ENCODE measurements at places on chromosomes 7 and 10.

DNA sequence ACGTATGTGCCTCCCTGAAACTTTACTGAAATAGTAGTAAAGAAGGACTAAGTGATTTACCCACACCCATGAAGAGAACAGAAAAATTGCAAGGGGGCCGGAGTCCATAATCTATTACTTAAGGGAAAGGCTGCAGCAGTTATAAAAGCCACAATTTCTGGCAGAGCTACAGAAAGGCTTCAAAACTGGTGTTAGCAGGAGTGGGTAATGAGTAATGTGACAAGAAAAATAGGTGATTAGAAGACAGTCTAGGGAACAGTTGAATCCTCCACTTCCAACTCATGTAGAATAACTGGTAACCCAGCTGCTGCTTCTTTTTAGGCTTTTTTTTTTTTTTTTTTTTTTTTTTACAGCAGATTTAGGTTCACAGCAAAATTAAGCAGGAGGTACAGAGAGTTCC, 413.3 kb downstream of the SFMBT2 start:
- DNase-seq: no peak

- DNase-seq: no peak
Measured at GRCh38 chr7:141648276-141649114, 53.5 kb downstream of the DENND11 start.

- peak; percentile 16 for DNase-seq
Measured at GRCh38 chr10:1180836-1181235, 124.7 kb downstream of the WDR37 start.

- DNase-seq: no peak
Measured at GRCh38 chr10:5581670-5582566, 57.2 kb downstream of the CALML3 start.

- DNase-seq: no peak
Measured at GRCh38 chr7:37100735-37101331, 347.8 kb downstream of the ELMO1 start.

DNA sequence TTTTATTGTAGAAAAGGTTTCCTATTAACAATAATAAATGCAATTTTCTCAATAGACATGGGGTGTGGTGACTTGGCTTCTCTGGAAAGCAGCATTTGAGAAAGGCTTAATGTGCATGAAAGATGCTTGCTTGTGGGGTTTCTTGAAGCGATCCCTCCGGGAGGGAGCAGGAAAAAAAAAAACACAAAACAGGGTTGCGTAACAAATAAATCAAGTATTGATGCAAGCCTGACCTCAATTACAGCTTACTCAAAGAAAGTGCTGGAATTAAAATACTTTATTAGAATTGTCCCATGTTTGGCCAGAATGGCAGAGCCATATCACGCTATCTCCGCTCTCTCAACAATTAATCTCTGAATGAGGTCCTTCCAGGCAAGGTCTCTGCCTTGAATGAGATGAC, 1612.5 kb downstream of the REEP3 start:
- no peak for DNase-seq

DNA sequence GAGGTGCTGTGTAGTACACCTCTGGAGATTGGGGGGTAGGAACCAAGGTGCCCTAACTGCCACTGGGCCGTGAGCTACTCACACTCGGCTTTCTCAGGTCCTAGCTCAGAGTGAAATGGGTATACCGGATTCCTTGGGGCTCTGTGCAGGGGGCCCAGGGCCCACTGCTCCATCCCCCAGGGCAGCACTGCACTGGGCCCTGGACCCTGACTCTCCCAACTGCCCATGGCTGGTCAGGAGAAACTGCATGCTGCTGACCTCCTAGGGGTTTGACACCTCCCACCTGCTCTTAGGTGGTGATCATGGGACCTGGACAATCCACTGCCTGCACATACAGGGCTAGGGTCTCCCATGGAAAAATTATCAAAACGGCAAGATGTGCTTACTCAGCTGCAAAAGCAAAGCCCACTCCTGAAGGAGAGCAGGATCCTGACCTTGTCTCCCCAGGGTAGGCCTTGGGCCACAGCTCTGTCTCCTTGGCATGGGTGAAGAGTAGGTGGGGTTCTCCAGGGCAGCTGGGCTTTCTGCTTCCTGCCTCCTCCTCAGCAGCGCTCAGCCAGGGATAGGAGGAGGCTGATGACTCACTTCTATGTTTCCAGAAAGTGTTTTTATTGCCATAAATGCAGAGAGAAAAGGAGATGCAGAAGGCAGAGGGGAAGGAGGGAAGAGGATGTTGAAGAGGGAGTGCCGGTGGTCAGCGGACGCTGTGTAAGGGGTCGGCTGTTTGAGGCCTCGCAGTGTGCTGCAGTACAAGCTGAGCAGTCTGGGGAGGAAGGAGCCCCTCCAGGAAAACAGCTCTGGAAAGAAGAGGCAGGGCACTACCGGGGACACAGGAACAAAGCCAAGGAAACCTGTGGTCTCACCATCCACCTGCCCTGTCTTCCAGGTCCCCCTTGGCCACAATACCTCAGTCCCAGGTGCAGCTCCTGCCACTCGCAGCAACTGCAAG, 107.8 kb downstream of the ARHGAP22 start:
- DNase-seq: no peak

GRCh38 chr10:20890009-20890408, 7.1 kb downstream of the NEBL start:
- DNase-seq: no peak

- DNase-seq: no peak
Measured at GRCh38 chr7:25408012-25408687, 179.9 kb upstream of the NPVF start.

DNA sequence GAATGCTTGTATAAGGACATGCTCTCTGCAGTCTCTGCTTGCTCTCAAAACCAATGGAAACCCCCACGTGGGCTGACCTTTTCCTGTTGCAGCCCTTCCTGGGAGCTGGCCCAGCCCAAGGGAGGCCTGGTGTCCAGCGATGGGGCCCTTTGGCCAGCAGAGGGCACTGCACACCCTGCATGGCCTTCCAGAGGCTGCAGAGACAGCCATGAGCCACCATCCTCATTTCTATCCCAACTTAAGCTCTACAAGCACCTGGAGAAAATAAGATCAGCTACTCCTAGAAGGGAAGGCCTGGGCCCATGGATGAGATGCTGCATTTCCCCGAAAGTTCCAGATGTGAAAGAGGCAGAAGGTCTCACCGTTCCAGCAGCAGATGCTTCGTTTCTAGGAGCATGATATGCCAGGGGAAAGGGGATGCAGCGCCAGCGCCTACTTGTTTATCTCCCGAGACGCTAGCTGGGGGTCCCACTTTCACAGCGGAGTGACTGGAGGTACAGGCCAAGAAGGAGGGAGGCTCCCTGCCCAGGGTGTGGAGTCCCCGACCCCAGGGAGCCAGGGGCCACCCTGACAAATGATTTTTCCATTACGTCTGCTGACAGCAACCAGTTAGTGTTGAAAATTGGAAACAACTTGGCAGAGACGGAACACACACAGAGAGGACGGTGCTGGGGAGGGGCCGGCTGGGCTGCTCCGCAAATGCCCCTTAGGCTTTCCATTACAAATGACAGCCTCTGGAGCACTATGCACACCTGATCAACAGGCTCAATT, 106.4 kb downstream of the ZRANB1 start:
- peak; percentile 78 for DNase-seq

DNA sequence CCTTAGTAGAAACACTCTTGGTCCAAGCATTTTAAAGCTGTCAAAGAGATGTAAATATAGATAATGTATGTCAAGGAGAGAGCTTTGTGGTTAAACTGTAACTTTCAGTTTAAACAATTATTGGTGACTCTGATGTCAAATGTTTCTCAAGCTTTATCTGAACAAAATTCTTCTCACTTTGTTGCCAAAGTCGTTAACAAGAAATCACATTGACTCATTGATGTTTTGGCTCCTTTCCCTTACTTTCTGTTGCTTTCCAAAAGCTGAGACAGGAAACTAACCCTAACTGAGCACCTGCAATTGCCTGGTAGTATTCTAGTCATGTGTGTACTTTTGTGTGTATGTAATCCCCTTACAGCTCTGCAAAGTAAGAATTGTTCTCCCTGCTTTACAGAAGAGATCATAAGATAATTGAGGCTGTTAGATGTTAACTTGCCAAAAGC, 108.5 kb downstream of the CFTR start:
- DNase-seq: no peak

DNA sequence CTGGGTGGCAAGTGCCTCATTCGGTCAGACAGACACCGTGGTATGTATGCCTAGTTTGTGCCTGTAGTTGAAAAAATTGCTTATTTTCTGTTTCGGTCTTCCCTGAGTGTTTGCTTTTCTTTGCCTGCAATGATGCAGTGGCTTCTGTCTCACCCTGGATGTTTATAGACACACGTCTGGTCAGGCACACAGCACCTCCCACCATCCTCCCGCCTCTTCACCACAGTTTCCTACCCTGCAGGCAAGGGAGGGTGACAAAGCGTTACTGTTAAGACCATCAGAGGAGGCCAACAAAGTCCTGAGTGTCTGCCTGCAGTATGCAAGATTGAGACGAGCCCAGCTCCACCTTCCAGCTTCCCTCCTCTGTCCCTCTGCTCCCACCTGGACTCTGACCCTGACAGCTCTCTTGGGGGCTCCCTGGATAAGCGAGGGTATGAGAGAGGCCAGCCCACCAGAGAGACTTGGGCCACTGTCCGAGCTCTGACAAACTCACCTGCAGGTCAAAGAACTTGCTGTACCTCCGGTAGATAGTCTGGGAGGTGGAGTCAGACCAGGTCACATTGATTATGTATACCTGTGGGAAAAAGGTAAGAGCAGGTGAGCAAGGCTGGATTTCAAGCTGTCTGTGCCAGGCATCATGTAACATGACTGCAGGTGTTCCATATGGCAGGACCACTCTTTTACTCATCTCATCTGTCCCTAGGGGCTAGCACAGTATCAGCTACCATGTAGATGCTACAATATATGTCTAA, 54.4 kb downstream of the SH3PXD2A start:
- no peak for DNase-seq

GRCh38 chr7:80722616-80723195, 84.3 kb downstream of the CD36 start:
- no peak for DNase-seq

GRCh38 chr10:60883187-60883586, 60.8 kb downstream of the RHOBTB1 start:
- no peak for DNase-seq

DNA sequence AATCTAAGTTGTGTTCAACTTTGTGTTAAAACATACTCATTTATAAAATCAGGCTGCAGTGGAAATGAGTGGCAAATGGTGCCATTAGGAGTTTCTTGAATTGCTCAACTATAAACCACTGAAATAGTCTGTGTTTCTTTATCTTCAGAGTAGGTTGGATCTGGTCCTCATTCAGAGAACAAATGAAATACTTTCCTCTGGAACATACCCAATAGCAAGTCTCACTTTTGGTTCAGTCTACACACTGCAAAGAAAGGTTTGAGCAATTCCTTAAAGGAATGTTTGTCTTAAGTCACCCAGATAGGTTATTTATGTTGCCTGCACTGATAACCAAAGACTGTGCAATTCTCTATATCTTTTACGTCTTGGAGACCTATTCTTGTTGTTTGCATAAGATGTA, 62.5 kb downstream of the ABCB4 start:
- no peak for DNase-seq

- no peak for DNase-seq
Measured at GRCh38 chr7:131071786-131072504, 255.7 kb upstream of the MKLN1 start.

DNA sequence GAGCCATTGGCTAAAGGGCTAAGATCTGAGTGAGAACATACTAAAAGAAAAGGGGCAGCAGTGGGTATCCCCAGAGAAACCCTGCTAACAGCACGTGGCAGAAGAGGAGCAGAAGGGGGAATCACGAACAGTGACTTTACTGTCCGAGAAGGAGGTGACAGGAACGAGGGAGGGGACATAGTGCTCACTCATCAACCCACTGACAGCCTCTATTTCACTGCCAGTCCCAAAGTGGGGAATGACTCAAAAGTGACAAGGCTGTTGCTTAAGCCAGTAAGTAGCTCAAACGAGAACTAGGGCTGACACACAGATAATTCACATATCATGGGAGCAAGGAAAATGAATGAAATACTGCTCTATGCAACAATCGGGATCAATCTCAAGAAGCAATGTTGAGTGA, 92.7 kb downstream of the RSU1 start:
- no peak for DNase-seq

DNA sequence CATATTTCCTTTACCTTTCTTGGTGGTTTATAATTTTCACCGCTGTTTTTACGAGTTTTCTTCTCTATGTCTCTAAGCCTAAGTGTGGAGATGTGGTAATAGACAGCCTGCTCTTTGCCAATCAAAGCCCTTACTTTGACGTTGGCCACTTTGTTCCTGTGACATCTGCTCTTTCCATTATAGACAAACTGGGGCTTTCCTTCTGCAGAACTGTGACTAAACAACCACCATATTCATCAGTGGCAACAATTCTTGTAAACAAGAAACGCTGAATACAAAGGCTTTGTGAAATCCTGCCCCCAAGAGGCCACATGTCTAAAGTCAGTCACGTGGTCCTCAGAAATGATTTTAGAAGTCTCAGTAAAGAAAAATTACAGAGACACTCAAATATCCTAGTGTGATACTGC, 59.6 kb upstream of the CAPZA2 start:
- peak; percentile 38 for DNase-seq

GRCh38 chr10:33150889-33151288, 183.6 kb downstream of the NRP1 start:
- no peak for DNase-seq

DNA sequence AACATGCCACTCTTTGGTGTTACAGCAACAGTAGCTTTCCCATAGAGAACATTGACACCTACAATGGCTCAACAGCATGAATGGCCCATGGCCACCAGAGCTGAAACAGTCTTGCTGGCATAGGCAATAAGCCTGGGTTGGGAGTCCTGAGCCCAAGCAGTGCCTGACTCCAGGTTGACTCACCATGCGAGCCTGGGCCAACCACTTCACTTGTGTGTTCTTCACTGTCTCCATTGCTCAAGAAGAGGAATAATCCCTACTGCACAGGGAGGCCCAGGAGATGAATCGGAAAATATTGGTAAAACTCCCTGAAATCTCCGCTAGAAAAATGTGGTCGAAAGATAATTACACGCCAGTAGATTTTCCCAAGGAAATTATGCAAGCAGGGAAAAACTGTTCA, 89.2 kb upstream of the INHBA start:
- no peak for DNase-seq

- no peak for DNase-seq
Measured at GRCh38 chr7:147519062-147519461, 1071.5 kb upstream of the C7orf33 start.

DNA sequence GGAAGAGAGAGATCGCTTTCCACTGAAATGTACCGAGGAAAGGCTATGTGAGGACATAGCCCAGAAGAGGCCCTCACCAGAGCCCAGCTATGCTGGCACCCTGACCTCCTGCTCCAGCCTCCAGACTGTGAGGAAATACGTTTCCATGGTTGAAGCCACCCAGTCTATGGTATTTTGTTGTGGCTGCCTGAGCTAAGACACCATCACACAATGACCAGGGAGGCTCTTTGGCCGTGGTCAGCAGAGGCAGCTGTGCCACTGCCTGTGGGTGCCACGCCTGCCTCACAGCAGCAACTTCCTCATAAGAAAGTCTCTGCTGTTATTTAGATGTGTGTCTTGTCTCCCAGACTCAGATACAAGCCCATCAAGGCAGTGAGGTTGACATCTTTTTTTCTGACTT, 182.7 kb upstream of the PLXNA4 start:
- DNase-seq: no peak

GRCh38 chr10:100970914-100971811, 1.9 kb downstream of the SEMA4G start:
- DNase-seq: no peak

- peak; percentile 0 for DNase-seq
Measured at GRCh38 chr10:94630017-94630688, 53.4 kb upstream of the CYP2C18 start.

All from hippocampal formation (tissue), 2 donors.